Ascending aorta (tissue), 2 donors: ENCODE measurements at places on chromosomes 12 and 14. TPM values are rescaled to one million over a fixed set of nuclear protein-coding genes. Genes with fewer than 3 reads are reported as not detected.
A peak's percentile ranks its signal among the peaks of the same experiment; 100 is the strongest.

- no peaks in the 10 kb centered on the region for H3K36me3 ChIP-seq
- H3K4me3 ChIP-seq: no peak overlapping the region
- no peak for DNase-seq
- no peaks in the 10 kb centered on the region for H3K27me3 ChIP-seq
Observed at GRCh38 chr12:4228122-4228580, 45.4 kb upstream of the CCND2 start.

- H3K4me1 ChIP-seq: no peaks in the 10 kb centered on the region
- DNase-seq: no peak
- H3K36me3 ChIP-seq: no peaks in the 10 kb centered on the region
- H3K27me3 ChIP-seq: no peaks in the 10 kb centered on the region
Observed at GRCh38 chr14:51872396-51872795, 12.0 kb downstream of the GNG2 start.

DNA sequence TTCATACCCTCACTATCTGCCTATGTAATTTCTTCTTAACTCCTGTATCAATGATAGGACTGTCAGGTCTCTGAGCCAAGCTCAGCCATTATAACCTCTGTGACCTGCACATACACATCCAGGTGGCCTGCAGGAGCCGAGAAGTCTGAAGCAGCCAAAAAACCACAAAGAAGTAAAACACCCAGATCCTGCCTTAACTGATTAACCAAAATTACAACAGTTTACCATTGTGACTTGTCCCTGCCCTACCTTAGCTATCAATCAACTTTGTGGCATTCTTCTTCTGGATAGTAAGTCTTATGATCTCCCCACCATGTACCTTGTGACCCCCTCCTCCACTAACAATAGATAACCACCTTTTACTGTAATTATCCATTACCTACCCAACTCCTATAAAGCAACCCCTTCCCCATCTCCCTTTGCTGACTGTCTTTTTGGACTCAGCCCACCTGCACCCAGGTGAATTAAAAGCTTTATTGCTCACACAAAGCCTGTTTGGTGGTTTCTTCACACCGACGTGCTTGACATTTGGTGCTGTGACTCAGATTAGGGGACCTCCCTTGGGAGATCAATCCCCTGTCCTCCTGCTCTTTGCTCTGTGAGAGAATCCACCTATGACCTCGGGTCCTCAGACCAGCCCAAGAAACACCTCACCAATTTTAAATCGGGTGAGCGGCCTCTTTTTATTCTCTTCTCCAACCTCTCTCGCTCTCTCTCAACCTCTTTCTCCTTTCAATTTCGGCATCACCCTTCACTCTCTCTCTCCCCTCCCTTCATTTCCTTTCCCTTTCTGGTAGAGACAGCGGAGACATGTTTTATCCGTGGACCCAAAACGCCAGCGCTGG is 11.5 kb upstream of the LGMN start:
- H3K4me3 ChIP-seq: no peak overlapping the region
- no peak overlapping the region for H3K27ac ChIP-seq
- H3K27me3 ChIP-seq: no peaks in the 10 kb centered on the region
- no peaks in the 10 kb centered on the region for H3K4me1 ChIP-seq

- H3K4me1 ChIP-seq: peaks cover 16% of the 10 kb centered on the region
- H3K27ac ChIP-seq: peak overlapping the region; percentile 80
- peak overlapping the region; percentile 74 for H3K4me3 ChIP-seq
Observed at GRCh38 chr12:54358191-54358944, 5.9 kb downstream of the GPR84 start.

Gene A2ML1
- total RNA-seq: not detected
